Motor neuron (in vitro differentiated cells): ENCODE measurements at places on chromosomes 6 and 20.

GRCh38 chr6:30359276-30359675 lies 14.3 kb downstream of the RPP21 start:
- ATAC-seq = no peak

DNA sequence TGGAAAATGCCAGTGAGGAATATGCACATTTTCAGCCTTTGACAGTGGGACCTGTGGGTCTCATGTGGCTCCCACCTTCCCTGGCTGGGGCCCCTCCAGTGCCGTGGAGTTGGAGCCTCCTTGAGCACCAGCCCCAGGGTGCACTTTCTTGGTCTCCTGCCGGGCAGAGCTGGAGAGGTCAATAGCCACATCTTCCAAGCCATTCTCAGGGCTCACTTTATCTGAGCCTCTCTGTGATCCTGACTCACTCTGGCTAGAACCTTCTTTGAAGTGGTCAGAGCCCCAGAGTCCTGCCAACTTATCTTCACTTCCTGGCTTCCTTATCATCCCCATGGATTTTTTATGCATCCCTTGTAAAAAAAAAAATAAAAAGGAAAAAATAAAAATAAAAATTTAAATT lies 5.7 kb downstream of the VSX1 start:
- ATAC-seq = no peak

DNA sequence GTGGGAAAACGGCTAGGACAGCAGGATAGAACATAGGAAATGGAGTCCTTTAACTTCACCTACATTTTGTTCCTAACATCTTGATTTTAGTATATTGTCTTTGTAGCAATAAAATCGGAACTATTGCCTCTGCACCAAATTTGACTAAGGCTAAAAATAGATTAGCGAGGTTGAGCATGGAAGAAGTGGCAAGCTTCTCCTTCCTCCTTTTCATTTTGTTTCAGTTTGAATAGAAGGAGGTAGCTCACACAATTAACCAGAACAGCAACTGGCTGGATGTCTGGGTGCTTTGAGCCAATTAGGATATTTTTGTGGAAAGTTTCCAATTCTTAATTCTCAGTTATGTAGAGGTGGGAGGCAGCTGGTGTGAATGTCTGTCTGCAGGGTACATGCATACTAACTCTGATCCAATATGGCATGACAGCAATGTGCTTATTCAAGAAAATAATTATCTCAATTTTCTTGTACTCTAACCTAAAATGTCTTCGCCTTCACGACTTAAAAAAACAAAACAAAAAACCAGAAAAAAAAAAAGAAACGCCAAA lies 3.1 kb upstream of the HECA start:
- ATAC-seq = no peak

DNA sequence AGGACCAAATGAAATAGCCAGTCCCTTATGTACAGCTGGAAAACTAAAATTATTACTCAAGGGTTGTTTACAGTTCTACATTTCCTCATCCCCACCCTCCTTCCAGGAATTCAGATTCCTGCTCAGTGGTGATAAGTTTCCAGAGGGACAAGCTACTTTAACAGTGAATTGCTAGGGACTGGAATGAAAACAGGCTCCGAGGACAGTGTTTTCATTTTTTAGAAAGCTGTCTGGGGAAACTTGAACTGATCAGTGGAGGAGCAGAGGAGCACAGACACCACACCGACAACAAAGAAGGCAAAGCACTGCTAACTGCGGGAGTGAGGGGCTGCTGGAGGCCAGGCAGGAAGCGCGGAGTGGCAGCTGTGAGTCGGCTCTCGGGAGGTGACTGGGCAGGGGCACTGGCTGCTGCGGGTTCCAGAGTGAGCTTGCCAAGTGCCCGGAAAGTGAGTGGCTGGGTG lies 322.2 kb downstream of the ESR1 start:
- ATAC-seq = no peak

- ATAC-seq = no peak
Measured at GRCh38 chr6:90079560-90080490, 185.6 kb downstream of the GJA10 start.

DNA sequence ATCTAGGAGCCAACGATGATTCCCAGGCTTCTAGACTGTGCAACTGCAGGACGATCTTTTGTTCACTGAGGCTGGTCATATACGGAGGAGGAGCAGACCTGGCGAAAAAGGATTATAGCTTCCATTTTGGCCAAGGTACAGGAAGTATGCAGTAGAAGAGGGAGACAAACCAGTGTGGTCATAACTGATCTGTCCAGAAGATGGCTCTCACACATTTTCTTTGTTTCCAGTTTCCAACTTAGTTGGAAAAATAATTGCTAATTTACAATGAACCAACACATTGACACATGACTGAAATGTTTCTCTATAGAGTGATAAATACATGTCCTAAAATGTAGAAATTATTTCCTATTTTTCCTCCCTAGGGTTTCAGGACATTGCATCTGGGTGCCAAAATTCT lies 364.1 kb upstream of the BTBD3 start:
- ATAC-seq = no peak

DNA sequence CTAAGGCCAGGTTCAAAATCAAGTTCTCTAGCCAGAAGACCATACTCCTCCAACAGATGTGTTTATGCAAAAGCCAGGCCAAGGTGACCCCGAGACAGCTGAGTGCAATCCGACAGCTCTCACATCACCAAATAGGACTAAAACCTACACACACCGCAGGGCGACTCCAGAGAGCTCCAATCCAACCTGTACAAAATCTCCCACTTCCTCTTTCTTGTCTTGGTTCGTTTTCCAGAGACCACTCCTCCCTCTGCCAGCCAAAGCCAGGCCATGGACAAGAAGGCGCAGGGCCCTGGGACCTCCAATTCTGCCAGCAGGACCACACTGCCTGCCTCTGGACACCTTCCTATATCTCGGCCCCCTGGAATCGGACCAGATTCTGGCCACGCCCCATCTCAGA lies 11.5 kb upstream of the NOP56 start:
- ATAC-seq = no peak

GRCh38 chr6:2918936-2919335 lies 15.8 kb upstream of the SERPINB9 start:
- ATAC-seq = no peak

GRCh38 chr6:33771146-33772081 lies 17.5 kb downstream of the LEMD2 start:
- peak; percentile 82 for ATAC-seq

DNA sequence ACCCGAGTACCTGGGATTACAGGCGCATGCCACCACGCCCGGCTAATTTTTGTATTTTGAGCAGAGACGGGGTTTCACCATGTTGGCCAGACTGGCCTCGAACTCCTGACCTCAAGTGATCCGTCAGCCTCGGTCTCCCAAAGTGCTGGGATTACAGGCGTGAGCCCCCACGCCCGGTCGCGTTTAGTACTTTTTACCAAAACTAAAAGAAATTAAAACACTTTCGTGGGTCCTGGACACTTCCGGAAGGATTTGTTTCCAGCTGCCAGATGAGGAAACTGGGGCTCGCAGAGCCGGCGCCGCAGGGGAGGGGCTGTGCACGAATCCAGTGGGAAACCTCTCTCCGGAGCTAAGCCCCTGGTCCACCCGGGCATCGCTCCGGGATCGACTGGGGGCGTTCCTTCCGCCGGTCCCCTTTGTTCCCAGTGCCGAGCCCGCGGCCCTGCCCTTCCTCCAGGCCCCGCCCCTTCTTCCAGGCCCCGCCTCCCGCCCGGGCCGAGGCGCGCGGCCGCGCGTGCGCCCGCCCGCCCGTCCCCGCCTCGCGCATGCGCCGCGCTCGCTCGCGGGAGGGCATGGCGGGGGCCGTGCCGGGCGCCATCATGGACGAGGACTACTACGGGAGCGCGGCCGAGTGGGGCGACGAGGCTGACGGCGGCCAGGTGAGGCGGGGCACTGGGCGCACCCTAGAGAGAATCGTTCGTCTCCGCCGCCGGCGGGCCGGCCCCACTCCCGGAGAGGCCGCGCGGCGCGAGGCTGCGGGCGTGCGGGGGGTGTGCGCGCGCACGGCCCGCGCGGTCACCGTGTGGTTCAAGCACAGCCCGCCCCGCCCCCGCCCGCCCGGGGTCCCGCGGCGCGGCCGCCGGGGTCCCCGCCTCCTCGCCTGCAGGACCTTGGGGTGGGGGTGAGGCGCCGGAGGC lies at the start of gene NELFCD:
Gene NELFCD, plus strand, starts transcription at position 546 of the 917 bp plus-strand sequence. Its CDS starts 54 bp downstream, at position 600.
- peak; percentile 94 for ATAC-seq

DNA sequence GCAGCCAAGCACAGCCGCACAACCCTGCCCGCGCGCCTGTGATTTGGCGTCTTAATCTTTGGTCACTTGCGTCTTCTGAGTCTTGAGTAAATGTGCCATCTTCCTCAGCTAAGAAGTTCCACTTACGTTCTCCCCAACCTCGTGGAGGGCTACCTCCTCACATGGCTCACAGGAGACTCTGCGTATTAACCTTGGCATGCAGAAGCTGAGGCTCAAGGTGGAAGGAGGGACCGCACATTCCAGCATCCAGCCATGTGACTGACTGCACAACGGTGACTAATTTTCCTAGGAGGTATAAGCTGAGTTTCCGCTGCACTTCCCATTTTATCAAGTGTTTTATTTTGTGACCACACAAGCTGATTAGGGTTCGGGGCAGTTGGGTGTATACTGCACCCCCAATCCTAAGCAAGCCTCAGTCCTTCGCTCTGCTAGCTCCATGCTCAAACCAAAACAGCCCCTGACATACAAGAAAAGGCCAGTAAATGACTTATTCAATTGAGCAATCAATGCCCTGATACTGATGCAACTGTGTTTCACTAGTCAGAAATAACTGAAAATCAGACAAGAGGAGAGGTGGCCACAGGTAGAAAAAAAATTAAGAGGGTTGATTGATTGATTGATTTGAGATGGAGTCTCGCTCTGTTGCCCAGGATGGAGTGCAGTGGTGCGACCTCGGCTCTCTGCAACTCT lies 7.0 kb downstream of the BEND3 start:
- ATAC-seq = no peak

- ATAC-seq = no peak
Measured at GRCh38 chr6:5054245-5054873, 30.8 kb upstream of the PPP1R3G start.

- peak; percentile 52 for ATAC-seq
Measured at GRCh38 chr6:90463359-90463758, 123.5 kb downstream of the MAP3K7 start.

DNA sequence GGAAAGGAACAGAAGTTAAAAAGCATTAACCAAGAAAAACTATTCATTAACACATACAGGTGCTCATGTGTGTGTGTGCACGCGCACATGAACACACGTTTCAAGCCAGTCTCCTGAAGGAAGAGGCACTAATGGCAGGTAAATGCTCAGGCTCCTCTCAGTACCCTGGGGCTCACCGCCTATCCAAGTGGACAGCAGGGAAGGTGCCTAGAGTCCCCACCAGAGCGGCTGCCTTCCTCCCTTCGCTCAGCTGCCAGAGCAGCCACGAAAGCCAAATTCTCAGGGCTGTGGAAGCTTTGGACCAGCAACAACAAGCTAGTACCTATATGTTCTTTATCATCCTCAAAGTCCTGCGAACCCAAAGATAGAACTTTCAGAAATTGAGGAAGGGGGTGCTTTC lies 42.6 kb downstream of the PLCG1 start:
- no peak for ATAC-seq

DNA sequence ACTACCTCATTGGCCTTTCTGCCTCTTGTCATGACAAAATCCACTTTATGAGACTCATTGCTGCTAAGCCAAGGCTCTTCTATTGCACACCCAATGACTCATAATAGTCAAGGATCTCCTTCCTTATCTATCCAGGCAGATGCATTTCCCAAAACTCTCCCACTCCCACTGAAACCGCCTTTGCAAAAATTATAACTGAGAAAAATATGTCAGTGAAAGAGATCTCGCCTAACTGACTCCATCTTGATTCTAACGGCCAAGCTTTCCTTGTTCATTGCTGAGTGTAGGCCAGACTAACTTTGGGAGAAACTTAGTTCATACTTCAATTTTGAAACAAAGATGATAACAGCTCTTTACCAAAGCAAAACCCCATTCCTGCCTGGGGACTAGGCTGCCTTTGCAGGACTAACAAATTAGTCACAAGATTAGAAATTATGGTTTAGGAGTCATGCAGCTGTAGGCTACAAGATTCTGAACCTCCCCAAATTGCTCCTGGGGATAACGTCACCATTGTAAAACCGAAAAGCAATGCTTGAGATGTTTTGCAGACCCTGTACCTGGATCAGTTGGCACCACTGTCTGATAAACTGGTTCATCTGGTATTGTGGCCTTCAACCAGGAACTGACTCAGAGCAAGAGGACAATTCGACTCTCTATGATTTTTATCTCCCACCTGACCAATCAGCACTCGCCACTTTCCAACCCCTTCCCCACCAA lies 47.1 kb downstream of the HAO1 start:
- no peak for ATAC-seq

DNA sequence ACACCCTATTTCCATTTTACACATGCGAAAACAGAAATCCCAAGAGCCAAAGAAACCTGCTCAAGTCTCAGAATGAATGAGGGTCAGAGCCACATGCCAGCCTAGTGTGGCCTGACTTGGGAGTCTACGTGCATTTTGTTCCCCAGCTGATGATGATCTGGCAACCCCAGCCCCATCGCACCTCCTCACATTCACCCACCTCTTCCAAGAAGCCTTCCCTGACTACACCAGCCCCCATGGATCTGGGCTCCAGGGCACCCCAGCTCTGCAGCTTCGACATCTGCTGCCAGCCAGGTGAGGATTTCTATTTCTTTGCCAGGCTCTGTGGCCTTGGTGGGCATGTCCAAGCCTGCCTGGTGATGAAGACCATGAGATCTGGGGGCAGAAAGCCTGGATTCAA lies 41.0 kb downstream of the ANGPT4 start:
- no peak for ATAC-seq

GRCh38 chr20:50200482-50201104 lies 10.0 kb downstream of the CEBPB start:
- ATAC-seq = peak; percentile 29

- no peak for ATAC-seq
Measured at GRCh38 chr20:35757098-35757705, 14.6 kb upstream of the PHF20 start.

GRCh38 chr6:34305982-34306708 lies 57.3 kb upstream of the SMIM29 start:
- no peak for ATAC-seq

GRCh38 chr6:98847416-98847778 lies 13.0 kb downstream of the POU3F2 start:
- no peak for ATAC-seq

- ATAC-seq = no peak
Measured at GRCh38 chr20:7902879-7903278, 37.4 kb downstream of the HAO1 start.

GRCh38 chr6:89853068-89853467 lies 23.4 kb downstream of the CASP8AP2 start:
- no peak for ATAC-seq
